Activated naive CD4-positive, alpha-beta T cell treated with Interleukin-2 at 50 U/mL for 16 hours (primary cell): ENCODE measurements at places on chromosomes 6 and 20.
A peak's percentile ranks its signal among the peaks of the same experiment; 100 is the strongest.

DNA sequence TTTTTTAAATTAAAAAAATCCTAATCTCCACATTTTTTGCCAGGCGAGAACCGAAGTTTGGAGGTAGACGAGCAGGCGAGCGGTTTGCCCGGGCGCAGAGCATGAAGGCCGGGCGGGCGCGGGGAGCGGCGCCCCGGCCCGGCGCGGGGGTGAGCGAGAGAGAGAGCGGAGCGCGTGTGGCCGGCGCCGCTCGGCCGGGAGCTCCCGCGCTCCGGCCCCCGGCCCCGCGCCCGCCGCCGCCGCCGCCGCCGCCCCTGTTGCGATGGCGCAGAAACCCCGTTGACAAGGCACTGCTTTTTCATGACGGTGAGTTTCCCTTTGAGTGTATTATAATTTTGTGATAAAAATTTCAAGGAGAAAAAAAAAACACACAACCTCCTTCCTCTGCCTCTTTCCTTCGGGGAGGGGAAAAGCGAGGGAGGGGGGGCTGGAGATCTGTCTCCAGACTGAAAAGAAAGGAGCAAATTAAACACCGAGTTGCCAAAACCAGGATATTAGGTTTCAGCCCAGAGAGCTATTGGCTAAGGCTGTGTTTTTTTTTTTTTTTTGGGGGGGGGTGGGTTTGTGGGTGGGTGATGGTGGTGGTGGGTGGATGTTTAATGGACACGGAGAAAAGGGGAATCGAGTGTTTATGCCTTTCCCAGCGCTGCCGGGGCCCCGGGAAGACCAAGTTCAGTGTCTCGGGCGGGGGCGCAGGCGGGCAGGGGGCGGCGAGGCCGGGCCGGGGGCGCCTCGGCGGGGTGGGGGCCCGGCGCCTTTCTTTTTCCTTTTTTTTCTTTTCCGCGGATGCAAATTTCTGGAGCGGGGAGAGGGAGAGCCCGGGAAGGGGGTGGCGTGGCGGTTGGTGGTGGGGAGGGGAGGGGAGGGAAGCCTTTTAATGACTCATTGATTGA is at the start of gene BICRAL:
Gene BICRAL, plus strand, starts transcription at position 257 of the 893 bp plus-strand sequence. CDS start 39,971 bp downstream, outside the sequence.
- peak; percentile 82 for DNase-seq

GRCh38 chr6:23927935-23928334 is 198.1 kb upstream of the NRSN1 start:
- DNase-seq: no peak

GRCh38 chr6:34523441-34524206 is 32.5 kb downstream of the SPDEF start:
- DNase-seq: no peak

DNA sequence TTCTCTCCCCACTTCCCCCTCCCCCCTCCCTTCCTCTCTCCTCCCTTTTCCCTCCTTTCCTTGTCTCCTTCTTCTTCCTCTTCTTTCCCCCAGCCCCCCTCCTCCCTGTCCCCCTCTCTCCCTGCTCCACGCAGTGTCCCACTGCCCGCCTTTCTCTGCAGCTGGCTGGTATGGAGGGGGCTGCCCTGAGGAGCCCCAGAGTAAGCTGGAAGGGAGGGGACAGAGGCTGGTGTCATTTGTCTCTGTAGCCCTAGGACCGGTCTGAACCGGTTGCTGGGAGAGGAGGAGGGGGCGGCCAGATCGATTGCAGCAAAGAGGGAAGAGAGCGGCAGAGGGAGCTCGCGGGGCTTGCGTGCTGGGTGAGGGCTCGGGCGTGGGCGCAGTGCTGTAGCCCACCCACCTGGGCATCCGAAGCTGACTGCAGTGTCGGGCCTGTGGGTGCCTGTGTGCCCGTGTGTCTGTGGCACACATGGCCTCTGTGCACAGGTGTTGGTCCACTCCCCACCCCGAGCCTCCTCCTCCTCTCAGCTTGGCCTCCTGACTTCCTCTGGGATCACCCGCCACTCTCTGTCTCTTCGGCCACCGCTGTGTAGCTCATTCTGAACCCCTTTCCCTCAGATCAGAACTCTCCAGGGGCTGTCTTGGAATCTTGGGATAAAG is 50.6 kb downstream of the SRC start:
- DNase-seq: no peak

DNA sequence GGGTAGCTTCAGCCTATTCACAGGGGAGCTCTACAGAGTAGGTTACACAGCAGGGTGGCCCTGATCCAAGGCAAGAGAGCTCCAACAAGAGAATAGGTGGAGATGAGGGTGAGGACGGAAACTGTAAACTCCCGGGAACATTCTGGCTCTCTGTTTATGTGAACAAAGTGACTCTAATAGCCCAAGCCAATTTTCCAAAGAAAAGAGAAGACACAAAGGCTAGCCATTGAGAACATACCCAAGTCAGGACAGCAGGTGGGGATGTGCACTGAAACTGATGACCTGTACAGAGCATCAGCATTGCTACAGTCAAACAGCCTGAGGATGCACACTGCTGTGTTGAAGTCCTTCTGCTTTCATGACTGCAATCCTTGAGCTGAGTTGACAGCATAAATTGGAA is 136.0 kb upstream of the TOP1 start:
- DNase-seq: no peak

DNA sequence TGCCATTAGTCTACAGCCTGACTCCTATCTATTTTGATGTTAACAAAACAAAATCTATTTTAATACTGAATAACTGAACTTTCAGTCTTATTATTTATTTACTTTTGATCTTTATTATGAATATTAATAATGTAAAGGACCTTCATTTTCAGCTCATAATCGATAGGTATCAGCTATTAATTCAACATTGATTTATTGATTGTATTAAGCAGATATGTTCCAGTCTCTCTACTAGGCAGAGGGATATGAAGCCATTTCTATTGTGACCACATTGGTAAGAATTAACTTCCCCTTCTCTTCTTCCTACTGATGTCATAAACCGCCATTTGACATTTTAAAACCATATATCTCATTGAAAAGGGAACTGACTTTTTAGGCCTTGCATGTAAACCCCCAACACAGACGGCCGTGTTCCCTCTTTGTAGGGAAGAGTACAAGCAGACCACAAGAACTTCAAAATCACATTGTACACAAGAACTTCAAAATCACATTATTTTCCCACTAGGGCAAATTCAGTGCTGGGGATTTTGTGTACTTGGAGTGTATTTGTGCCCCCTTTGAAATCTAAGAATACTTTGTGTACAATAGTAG is 69.5 kb upstream of the FABP7 start:
- DNase-seq: no peak

DNA sequence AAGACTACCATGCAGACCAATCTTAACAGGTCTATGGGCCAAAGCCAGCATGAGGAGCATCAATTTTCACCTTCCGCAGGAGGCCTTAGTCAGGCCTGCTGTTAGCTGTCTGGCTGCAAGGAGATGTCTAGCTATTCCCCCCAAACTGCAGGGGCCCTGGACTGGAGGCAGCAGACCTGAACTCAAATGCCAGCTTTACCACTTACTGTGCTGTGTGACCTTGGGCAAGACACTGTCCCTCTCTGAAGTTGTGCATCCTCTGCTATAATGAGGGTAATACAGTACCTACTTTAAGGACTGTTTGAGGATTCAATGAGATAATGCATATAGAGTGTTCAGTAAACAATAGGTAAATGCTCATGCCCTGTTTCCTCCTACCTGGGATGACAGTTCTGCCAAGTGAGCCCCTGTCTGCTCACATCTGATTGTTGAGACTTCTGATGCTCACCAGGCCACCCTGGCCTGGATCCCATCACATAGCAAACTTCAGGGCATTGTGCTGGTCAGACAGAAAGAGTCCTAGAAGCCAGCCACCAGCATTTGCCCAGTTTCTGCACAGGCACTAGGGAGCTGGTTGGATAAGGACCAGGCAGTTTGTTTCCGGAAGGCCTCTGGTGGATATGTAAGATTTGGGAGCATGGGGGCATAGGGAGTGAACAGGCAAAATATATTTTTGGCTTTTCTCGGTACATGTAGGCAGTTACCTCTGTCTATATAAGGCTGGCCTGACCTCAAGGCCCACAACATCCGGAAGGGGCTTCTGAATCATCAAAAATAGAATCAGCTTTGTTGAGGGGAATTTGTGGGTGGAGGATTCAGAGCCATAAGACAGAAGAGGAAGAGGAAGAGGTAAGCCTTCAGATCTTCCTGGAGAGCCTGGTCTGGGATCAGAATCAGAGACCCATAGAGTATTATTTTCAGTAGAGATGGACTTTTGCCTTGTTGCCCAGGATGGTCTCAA is 2.3 kb upstream of the OCSTAMP start:
- peak; percentile 53 for DNase-seq

DNA sequence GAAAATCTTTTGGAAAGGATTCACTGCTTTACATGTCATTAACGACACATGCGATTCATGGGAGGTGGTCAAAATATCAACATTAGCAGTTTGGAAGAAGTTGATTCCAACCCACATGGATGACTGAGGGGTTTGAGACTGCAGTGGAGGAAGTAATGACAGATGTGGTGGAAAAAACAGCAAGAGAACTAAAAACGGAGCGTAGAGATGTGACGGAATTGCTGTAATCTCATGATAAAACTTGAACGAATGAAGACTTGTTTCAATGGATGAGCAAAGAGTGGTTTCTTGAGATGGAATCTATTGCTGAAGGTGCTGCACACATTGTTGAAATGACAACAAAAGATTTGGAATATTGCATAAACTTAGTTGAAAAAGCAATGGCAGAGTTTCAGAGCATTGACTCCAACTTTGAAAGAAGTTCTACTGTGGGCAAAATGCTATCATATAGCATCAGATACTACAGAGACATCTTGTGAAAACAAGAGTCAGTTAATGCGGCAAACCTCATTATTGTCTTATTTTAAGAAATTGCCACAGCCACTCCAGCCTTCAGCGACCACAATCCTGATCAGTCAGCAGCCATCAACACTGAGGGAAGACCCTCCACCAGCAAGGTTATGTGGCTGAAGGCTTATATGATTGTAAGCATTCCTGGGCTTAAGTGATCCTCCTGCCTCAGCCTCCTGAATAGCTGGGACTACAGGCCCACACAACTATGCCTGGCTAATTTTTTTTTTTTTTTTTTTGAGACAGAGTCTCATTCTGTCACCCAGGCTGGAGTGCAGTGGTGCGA is 19.2 kb downstream of the SRSF3 start:
- no peak for DNase-seq

DNA sequence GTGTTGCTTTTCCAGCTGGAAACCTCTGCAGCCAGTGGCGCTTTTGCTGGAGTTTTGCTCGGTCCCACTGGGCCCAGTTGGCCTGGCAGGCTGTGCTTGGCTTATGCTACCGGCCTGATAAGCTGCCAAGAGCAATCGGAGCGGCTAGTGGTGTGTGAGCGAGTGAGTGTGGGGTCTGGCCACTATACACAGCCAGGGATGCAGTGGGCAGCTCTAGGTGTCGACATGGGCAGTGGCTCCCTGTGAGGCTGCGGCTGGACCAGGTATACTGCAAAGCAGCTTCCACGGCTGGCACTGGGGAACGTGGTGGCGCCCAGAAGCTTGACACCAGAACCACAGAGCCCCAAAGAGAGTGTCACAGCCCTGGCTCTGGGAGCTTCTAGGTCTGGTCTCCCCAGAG is 996.5 kb downstream of the GRIK2 start:
- no peak for DNase-seq

DNA sequence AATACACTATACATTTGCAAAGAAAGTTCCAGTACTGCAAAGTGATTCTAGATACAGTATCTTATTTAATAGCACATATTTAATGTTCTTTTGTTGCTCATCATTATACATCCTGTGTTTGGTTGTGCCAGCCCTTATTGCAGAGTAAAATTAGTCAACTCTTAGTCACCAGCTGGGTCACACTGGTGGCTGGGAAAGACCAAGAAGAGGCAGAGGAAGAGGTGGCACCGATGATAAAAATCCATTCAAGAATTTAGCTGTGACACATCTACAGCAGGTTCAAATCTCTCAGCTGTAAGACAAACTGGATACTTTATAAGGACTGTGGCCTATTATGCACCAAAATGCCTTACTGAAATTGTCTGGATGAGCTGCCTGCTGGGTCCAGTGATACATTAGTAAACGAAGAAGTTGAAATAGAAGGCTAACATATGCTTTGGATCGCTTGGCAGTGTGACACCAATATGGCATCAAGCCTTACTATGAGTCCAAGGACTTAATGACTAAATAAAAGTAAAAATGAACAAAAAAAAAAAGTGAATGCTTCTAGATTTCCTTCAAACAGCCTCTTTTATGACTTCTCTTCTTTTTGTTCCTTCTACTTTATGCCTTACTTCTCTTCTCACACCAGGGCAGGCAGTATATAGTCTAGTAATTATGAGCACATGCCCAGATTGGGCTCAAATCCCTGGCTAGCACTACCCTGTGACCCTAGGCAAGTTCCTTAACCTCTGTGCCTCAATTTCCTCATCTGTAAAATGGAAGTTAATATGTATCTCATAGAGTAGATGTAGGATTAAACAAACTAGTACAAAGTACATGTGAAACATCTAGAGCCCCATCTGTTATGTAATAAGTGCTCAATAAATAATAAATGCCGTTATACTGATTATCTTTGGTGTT is 29.4 kb upstream of the RNF8 start:
- peak; percentile 21 for DNase-seq

DNA sequence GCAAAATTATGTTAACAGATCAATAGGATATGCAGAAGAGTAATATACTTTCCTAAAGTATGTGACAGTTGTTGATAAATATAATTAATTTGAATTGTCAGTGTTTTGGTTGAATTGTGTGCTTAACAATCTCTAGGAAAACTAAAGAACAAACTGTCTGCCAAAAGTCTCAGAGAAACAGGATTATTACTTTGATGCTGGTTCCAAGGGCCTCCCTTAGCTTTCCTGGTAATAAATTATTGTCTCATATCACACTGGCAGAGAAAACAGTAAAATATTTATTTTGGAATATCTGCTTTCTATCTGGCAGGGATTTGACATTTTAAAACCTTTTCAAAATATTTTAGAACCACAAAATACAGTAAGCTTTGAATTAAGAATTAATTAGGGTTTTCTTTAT is 40.1 kb upstream of the CARMIL1 start:
- no peak for DNase-seq

DNA sequence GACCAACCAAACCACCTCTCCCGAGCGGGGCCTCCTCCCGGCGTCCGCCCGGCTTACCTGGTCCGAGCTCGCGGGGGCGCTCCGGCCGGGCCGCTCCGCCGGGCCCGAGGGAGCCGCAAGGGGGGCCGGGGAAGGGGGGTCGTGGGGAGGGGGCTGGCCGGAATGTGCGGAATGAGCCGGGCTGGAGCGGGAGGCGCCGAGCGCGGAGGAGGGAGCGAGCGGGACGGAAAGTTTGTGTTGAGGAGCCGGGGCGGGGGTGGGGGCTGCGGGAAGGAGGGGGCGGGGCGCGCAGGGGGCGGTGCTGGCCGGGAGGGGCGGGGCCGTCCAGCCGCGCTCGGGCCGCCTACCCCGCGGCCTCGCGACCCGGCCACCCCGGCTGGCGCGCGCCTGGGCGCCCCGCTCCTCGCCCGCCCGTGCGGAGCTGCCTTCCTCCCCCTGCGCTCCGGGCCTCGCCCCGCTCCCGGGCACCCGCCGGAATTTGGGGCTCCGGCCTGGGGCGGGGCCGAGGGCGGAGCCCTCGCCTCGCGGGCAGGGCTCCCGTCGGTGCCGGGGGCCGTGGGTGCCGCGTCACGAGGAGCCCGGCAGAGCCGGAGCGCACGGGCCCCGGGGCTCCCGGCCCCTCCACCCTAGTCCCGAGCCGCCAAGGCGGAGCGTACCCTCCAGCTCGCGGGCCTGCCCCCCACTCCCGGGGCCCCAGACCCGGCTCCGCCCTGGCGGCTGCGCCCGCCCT is at the start of gene TEAD3:
Gene TEAD3, minus strand, starts transcription at position 239 of the 730 bp plus-strand sequence.
- DNase-seq: peak; percentile 50
